ENCODE measurements at places on chromosomes 7 and 10. TPM values are rescaled to one million over a fixed set of nuclear protein-coding genes. Genes with fewer than 3 reads are reported as not detected.

Gene FAM13C
- total RNA-seq = 16.3 TPM

Gene DOCK1
- 17.5 TPM for total RNA-seq

Gene LEP
- total RNA-seq = not detected

Gene PRKG1
- 5.8 TPM for total RNA-seq

Gene NODAL
- 1.1 TPM for total RNA-seq

Gene NOBOX
- not detected for total RNA-seq

Gene MYH16
- 0.10 TPM for total RNA-seq

Gene UCN3
- 0.83 TPM for total RNA-seq

Gene CYCS
- 257 TPM for total RNA-seq

Gene ANXA8
- 0.48 TPM for total RNA-seq

Gene FANK1
- 4.9 TPM for total RNA-seq

Gene BUD31
- 108 TPM for total RNA-seq

Gene NYAP1
- total RNA-seq = 17.0 TPM

Gene ITGA8
- 0.88 TPM for total RNA-seq

Gene SMARCD3
- 12.8 TPM for total RNA-seq

Gene TMEM213
- not detected for total RNA-seq

Data from motor neuron (in vitro differentiated cells).